ENCODE measurements at places on chromosomes 11 and 22.

DNA sequence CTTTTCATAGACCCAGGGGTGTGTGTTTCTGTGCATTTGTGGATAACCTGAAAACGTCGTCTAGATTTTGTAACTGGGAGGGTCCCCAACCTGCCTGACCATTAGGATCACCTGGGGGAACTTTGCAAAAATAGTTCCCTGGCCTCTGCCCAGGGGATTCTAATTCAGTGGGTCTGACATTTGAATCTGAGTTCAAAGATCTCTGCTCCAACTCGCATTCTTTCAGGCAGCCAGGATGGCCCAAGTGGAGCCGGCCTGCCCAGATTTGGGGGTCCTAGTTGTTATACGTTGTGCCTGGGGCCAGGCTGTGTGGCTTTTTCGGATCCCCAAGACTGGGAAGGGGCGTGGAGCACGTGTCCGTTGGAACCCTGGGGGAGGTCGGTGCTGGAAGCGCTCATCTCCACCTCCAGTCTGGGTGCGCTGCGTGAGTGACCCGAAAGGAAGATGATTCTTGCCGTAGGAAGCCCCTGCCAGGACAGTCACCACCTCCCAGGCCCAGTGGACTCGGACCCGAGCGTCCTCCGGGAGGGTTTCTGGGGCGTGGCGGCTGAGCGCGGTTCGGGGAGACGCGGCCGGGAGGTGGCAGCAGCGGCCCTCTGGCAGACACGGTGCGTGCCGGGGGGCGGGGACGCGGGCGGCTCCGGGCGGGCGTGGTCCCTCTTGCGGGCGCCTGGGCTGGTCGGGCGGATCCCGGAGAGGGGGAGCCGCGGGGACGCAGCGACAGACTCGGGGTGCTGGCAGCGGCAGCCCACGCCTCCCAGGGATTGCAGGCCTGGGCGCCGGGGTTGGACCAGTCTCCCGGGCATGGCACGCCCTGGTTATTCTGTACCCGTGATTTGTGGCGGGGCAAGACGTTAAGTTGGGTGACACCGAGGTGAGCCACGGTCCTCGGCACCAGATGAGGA, 29.2 kb upstream of the PLET1 start:
- DNase-seq, result peak; percentile 90

GRCh38 chr11:104858882-104859775, 39.1 kb downstream of the CASP12 start:
- DNase-seq, result no peak

DNA sequence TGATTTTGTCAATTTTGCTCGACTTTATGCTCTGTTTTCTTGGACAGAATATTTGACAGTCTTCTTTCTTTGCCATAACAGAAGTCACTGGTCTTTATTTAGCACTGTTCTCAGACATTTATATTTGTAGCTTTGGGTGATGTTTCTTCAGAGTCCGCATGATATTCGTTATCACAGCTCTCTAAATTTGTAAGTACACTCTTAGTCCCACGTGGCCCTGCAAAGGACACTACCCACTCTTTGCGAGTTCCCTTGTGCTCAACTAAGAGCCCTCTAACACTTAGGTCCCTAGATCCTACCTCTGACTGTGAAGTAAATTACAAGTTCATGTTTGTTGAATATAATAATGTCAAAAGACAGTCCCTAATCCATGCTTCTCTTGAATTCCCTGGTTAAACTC, 651.9 kb downstream of the NTM start:
- no peak for DNase-seq

GRCh38 chr22:31869739-31870138, 74.6 kb upstream of the YWHAH start:
- no peak for DNase-seq

- no peak for DNase-seq
These were observed 264.7 kb downstream of the BUD13 start for GRCh38 chr11:116507849-116508695.

DNA sequence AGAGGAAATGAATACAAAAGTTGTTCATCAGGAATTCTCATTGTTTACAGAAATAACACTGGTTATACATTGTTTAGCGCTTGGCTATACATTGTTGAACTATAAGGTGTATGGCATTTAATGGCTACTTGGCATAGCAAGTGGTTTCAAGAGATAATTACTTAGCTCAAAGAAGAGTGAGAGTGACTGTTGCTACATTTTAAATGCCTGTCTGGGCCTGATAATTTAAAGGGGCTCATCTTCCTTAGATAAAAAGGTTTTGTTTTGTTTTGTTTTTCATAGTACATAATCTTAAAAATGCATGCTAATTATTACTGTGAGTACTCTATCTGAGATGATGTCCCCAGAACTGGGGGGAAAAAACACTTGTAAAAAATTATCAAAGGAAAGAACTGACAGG, 1.5 kb upstream of the SMPD1 start:
- no peak for DNase-seq

- no peak for DNase-seq
These were observed 36.7 kb downstream of the NCAM1 start for GRCh38 chr11:112997857-112998466.

- DNase-seq, result no peak
These were observed 2.2 kb upstream of the PHLDA2 start for GRCh38 chr11:2931420-2931746.

GRCh38 chr11:18324381-18324780, 2.0 kb downstream of the GTF2H1 start:
- no peak for DNase-seq

- DNase-seq, result no peak
These were observed 52.0 kb downstream of the ARHGAP8 start for GRCh38 chr22:44804327-44804726.

GRCh38 chr11:73177778-73178539, 35.8 kb upstream of the FCHSD2 start:
- peak; percentile 81 for DNase-seq

GRCh38 chr11:113446112-113446511, 29.1 kb downstream of the DRD2 start:
- no peak for DNase-seq

DNA sequence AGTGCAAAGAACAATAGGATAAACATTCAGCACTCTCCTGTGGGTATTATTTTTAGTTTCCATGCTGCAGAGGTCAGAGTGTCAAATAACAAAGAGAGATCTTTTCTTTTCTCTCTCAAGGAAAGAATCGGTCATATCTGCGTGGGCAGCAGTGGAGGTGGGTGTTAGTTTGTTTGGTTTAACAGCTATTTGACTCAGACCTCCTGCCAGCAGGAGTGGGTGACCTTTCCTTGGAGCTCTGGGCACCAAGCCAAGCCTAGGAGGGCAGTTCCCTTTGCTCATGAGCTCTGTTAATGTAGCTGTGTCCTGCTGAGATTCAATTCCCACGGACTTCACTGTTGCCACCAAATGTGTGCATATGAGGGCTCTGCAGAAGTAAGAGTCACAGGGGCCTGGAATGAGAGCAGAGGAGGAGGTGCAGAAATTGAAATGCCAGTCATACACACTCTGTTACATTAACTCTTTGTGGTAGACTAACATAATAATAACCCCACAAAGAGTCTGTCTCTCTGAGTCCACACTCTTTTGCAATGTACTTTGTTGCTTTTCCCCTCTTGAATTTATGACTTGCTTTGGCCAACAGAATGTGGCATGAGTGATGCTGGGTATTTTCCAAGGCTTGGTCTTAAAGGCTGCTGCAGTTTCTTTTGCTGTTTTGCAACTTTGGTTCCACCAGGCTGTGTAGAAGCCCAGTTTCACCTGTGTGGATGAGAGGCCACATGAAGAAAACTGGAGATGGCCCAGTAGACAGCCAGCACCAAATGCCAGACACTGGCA, 76.0 kb upstream of the GRK3 start:
- no peak for DNase-seq

DNA sequence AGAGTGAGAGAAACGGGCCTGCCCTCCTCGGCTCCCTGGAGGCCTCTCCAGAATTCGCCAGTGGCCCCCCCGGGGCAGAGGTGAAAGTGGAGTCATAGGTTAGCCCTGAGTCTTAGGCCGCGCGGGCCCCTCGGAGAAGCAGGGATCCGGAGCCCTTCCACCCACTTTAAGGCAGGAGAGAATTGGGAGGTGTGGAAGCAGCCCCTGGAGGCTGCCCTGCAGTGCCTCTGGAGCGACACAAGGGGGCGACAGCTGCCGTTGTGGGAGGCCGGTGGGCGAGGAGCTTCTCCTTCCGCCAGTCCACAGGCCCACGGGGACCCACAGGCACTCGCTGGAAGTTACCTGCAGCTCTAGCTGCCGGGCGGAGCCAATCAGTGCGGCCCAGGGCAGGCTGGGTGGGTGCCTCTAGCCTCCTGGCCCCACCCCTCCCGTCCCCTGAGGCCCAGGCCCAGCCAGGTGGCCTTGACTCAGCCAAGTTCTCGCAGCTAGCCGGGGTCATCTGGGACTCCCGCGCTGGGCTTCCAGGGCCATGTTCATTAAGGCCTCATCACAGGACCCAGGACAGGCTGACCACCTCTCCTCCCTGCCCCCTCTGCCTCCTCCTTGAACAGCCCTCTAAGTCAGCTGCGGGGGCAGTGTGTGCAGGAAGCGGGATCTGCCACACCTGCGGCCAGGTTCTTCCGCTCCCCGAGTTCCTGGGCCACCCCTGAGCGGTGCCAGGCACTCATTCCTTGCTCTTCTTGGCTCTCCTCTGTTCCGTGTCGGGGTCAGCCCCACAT, 5.0 kb downstream of the DGKZ start:
- peak; percentile 82 for DNase-seq

- DNase-seq, result no peak
These were observed 814 bp upstream of the CDON start for GRCh38 chr11:126063507-126063852.

DNA sequence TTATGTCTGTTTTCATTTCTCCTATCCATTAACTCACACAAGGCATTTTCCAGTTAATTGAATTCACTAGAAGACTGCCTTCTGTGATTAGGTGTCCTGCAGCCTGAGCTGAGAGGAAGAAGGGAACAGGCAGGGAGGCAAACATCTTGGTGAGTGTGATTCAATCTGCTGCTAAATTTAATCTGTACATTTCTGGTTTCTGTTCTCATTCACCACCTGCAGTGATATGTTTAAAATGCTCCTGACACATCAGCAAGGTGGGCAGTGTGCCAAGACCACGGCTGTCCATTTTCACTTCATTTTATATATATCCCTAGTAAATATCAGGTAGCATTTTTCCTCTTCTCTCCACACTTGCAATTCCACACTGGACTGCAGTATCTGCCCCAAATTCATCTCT, 416.5 kb downstream of the TMEM135 start:
- no peak for DNase-seq

DNA sequence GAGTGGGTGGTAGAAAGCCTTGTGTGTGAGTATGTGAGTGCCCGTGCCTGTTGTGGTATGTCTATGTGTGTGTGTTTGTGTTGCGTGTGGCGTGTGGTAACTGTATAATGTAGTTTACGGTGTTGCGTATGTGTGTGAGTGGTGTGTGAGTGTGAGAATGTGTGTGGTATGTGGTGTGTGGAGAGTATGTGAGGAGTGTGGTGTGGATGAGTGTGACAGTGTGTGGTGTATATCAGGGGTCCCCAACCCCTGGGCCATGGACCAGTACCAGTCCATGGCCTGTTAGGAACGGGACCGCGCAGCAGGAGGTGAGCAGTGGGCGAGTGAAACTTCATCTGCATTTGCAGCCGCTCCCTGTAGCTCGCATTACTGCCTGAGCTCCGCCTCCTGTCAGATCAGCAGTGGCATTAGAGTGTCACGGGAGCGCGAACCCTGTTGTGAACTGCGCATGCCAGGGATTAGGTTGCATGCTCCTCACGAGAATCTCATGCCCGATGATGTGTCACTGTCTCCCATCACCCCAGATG, 5.7 kb downstream of the UPK3A start:
- no peak for DNase-seq

GRCh38 chr11:75118577-75118976, 21.9 kb upstream of the OR2AT4 start:
- DNase-seq, result no peak

- DNase-seq, result no peak
These were observed 25.0 kb downstream of the ADA2 start for GRCh38 chr22:17194213-17194612.

GRCh38 chr22:23893121-23893944, 850 bp upstream of the MIF start:
- DNase-seq, result no peak

DNA sequence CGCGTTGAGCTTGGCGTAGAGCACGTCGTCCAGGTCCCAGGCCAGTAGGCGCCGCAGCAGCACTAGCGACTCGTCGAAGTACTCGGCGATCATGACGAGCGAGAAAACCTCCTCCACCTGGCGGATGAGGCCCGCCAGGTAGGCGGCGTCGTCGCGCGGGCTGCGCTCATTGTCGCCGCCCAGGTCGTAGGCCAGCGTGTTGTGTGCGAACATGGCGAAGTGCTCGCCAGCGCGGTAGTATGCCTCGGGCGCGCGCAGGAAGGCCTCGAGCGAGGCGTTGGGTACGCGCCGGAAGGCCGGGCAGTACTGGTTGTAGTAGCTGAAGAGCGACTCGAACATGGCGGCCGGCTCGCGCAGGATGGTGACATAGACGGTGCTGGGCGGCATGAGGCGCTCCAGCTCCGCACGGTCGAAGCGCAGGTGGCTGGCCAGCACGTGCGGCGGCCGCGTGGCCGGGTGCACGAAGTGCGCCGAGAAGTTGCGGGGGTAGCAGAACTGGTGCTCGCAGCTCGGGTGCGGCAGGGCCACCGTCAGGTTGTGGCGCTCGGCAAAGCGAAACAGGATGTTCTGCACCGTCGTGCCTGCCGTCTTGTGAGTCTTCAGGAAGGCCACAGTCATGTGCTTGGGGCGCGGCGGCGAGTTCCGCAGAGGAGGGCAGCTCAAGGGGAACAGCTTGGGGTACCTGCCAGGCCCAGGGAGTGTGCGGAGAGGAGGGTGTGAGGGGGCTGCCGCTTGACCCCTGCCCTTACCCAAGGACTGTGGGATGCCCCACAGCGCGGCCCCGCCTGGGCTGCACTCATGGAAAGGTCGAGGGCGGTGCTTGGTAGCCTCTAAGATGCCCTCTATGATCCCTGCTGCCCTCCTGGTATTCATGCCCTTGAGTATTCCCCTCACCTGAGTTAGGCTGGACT, 5.7 kb downstream of the GAL3ST3 start:
- DNase-seq, result no peak

- no peak for DNase-seq
These were observed 42.0 kb downstream of the MS4A2 start for GRCh38 chr11:60130496-60130895.

DNA sequence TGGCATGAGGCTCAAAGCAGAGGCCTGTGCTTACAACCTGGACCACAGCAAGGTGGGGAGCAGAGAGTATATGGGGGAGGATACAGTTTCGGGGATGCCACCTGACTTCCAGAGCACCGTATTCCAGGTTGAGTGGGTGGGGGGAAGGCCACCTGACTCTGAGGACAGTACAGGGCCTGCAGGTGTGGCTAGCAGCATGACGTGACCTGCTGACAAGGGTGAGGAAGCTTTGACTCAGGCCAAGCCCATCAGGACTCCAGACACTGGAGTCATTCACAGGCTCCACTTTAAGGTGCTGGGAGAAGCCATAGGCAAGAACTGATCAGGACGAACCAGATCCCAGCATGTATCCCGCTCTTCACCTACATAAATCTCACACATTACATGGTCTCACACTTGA, 34.6 kb upstream of the CRTAM start:
- DNase-seq, result no peak

GRCh38 chr11:64745521-64746328, 1.8 kb upstream of the RASGRP2 start:
- DNase-seq, result peak; percentile 86

- no peak for DNase-seq
These were observed 11.7 kb downstream of the TRPM5 start for GRCh38 chr11:2432628-2433071.

All from activated T-cell treated with anti-CD3 and anti-CD28 coated beads, Interleukin-2, amount 50 U/mL, for 1 hour (primary cell).